Stimulated activated CD4-positive, alpha-beta T cell treated with anti-CD3 and anti-CD28 coated beads, Interleukin-15, amount 100 ng/mL, for 1 hour (primary cell): ENCODE measurements at places on chromosomes 1 and 21.

- DNase-seq = no peak
Observed at GRCh38 chr1:240611228-240611618, 732 bp downstream of the GREM2 start.

DNA sequence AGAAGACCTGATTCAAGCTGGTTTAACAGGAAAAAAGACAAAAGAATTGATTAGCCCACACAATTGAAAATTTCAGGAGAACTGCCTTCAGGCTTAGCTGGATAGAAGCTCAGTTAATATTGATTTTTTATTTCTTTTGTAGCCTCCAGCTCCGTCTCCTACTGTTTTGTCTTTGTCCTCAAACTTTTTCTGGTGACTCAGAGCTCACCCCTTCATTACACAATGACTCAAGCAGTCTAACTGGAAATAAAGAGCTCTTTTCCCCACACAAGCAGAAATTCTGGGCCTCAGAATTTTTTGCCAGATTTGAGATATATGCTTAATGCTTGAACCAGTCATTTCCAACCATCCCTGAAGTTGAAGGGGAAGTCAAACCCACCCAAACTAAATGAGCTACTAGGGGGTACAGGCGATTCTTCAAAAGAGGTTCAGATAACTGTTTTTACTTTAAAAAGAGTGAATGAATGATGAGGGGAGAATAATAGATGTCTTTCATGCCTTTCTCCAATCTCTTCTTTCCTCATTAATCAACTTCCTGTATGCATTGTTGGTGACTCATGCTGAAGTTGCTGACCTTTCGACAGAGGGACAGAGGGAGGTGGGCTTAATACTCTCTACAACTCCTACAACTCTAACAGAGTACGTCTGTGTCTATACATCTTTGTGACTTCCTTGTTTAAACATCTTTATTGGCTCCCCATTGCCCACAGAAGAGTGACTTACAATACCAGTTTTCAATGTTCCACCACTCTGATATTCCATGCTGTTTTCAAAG, 6.2 kb upstream of the ACP6 start:
- DNase-seq = no peak

DNA sequence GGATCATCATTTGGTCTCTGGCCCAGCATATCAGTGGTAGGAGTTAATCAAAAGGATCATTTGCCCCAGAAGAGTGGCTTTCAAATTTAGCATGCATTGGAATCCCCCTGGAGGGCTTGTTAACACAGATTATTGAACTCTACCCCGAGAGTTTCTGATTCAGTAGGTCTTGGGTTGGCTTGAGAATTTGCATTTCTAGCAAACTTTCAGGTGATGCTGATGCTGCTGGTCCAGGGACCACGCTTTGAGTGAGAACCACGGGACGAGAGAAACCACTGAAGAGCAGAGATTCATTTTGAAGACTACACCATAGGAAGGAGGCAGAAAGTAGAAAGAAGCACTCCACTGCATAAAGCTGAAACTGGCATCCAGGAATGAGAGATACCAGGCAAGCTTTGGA, 81.3 kb upstream of the DUSP10 start:
- no peak for DNase-seq

- no peak for DNase-seq
Observed at GRCh38 chr1:231872461-231872910, 245.9 kb downstream of the DISC1 start.

- peak; percentile 20 for DNase-seq
Observed at GRCh38 chr1:28737307-28738132, 780 bp downstream of the YTHDF2 start.

GRCh38 chr21:41801321-41802197, 34.7 kb upstream of the RIPK4 start:
- DNase-seq = no peak

GRCh38 chr1:195899762-195900352, 708.4 kb downstream of the KCNT2 start:
- DNase-seq = no peak

GRCh38 chr1:67626861-67627235, 58.2 kb upstream of the GADD45A start:
- no peak for DNase-seq

DNA sequence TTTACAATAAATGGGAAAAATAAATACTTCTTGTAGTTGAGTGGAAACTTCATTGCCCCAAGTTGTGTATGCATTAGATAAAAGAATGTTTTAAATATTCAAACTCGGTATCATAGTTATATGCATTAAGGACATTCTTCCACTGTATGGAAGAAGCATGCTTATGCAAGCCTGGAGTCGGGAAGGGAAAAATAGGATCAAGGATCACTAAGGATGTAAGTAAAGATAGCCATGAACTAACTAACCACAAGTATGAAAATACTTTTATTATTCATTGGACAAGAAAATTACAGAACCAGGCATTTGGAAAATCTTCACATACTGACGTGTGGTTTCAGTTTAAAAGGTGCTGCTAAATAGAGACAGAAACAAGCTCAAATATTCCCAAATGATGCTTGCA, 26.9 kb upstream of the DPYD start:
- DNase-seq = no peak
